Immature natural killer cell (primary cell): ENCODE measurements at places on chromosomes 7 and 10.

- H3K27ac ChIP-seq: no peak overlapping the region
- peak overlapping the region; percentile 64 for H3K4me3 ChIP-seq
- no peaks in the 10 kb centered on the region for H3K36me3 ChIP-seq
- DNase-seq: no peak
These were observed 927 bp upstream of the ALOX5 start for GRCh38 chr10:45373003-45373575.

GRCh38 chr10:3898821-3899220 lies 113.8 kb upstream of the KLF6 start:
- no peak overlapping the region for H3K27ac ChIP-seq
- H3K4me3 ChIP-seq: no peak overlapping the region
- H3K27me3 ChIP-seq: peaks cover 2% of the 10 kb centered on the region
- peaks cover 19% of the 10 kb centered on the region for H3K4me1 ChIP-seq

GRCh38 chr10:70319824-70320223 lies 36.0 kb upstream of the NPFFR1 start:
- no peaks in the 10 kb centered on the region for H3K27me3 ChIP-seq
- H3K27ac ChIP-seq: no peak overlapping the region
- H3K36me3 ChIP-seq: peaks cover 4% of the 10 kb centered on the region
- no peak overlapping the region for H3K4me3 ChIP-seq
- H3K4me1 ChIP-seq: peaks cover 30% of the 10 kb centered on the region

GRCh38 chr10:86419101-86419500 lies 52.5 kb upstream of the GRID1 start:
- no peak overlapping the region for H3K4me3 ChIP-seq
- H3K27me3 ChIP-seq: peaks cover 3% of the 10 kb centered on the region
- H3K27ac ChIP-seq: no peak overlapping the region

GRCh38 chr10:24929056-24929544 lies 23.3 kb downstream of the PRTFDC1 start:
- H3K27me3 ChIP-seq: no peaks in the 10 kb centered on the region
- peak overlapping the region; percentile 22 for H3K4me3 ChIP-seq
- peaks cover 44% of the 10 kb centered on the region for H3K4me1 ChIP-seq

- H3K4me1 ChIP-seq: no peaks in the 10 kb centered on the region
- no peak overlapping the region for H3K27ac ChIP-seq
- H3K4me3 ChIP-seq: no peak overlapping the region
- H3K36me3 ChIP-seq: no peaks in the 10 kb centered on the region
These were observed 108.5 kb downstream of the PTPRN2 start for GRCh38 chr7:158479021-158479663.

DNA sequence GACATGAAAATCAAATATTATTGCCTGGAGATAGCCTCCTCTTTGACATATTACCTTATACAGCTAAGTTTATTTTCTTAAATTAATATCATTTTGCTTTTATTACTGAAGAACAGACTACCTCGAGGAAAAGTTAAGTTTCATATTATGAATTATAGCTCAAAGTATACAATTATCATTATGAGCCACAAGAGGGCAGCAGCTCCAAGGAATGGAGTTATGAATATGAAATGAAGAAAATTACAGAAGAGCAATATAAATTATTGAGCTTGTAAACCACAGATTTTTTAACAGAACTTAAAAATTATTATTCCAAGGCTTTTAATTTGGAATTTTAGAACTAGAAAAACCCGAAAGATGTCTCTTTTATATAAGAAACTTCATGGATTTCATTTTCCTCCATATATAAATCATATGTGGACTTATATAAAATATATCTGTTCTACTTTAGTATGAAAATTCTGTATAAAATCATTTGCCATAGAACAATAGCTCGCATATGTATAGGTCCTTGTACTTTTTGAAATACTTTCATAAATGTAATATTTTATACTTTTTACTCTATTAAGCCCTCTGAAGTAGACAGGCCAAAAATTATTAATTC lies 40.1 kb downstream of the IQUB start:
- DNase-seq: peak; percentile 16
- H3K4me1 ChIP-seq: no peaks in the 10 kb centered on the region
- H3K27ac ChIP-seq: no peak overlapping the region
- no peak overlapping the region for H3K4me3 ChIP-seq
- no peaks in the 10 kb centered on the region for H3K36me3 ChIP-seq
- peaks cover 3% of the 10 kb centered on the region for H3K27me3 ChIP-seq

GRCh38 chr7:129271500-129272355 lies 46.9 kb downstream of the AHCYL2 start:
- DNase-seq: peak; percentile 69
- H3K27ac ChIP-seq: no peak overlapping the region
- peaks cover 9% of the 10 kb centered on the region for H3K4me1 ChIP-seq

GRCh38 chr10:47035819-47036337 lies 124.7 kb downstream of the PTPN20 start:
- H3K36me3 ChIP-seq: no peaks in the 10 kb centered on the region
- H3K4me1 ChIP-seq: no peaks in the 10 kb centered on the region
- no peak overlapping the region for H3K27ac ChIP-seq
- no peak overlapping the region for H3K4me3 ChIP-seq

DNA sequence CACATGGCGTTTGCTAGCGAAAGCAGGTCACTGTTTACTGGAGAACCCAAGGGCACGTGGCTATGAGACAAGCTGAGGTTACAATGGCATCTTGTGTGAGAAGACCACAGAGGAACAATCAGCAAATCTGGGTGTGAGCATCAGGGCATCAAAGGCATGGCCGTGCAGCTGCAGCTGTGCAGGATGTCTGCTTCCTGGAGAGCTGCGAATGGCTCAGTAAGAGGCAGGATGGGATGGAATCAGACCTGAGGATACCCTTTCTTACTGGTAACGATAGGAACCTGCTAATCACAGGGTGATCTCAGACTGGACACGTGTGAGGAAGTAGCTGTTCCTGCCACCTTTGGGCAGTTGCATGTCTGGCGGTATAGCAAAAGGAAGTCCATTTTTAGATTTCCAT lies 119.5 kb downstream of the RNF216 start:
- peak; percentile 51 for DNase-seq
- H3K4me3 ChIP-seq: peak overlapping the region; percentile 33

- H3K4me1 ChIP-seq: peaks cover 10% of the 10 kb centered on the region
- DNase-seq: no peak
- H3K36me3 ChIP-seq: no peaks in the 10 kb centered on the region
- H3K4me3 ChIP-seq: no peak overlapping the region
- no peak overlapping the region for H3K27ac ChIP-seq
These were observed 25.1 kb upstream of the DNAJB12 start for GRCh38 chr10:72379776-72380175.

DNA sequence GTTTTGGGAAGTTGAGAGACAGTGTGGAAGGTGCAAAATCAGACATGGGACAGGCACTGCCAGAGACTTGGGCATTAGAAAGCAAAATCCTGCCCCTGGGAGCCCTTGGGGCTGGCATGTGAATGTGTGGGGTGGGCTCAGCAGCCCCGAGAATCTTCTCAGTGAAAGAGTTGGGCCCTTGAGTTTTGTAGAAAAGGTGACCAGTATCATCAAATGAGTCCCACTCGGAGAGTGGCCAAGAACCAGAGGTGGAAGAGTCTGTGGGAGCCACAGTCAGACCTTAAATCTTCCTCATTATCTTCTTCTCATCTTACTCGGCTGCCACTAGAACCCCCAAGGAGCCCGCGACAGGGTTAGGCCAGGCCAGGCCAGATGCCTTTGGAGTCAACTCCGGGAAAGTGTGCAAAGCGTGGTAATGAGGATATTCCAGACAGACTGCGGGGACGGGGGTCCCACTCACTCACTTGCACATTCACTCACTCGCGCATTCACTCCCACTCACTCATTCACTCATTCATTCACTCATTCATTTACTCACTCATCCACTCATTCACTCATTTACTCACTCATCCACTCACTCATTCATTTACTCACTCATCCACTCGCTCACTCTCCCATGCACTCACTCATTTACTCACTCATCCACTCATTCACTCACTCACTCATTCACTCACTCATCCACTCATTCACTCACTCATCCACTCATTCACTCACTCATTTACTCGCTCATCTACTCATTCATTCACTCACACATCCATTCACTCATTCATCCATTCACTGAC lies 74.9 kb downstream of the CARD11 start:
- H3K27me3 ChIP-seq: peaks cover 7% of the 10 kb centered on the region
- no peak for DNase-seq
- H3K27ac ChIP-seq: peak overlapping the region; percentile 76

DNA sequence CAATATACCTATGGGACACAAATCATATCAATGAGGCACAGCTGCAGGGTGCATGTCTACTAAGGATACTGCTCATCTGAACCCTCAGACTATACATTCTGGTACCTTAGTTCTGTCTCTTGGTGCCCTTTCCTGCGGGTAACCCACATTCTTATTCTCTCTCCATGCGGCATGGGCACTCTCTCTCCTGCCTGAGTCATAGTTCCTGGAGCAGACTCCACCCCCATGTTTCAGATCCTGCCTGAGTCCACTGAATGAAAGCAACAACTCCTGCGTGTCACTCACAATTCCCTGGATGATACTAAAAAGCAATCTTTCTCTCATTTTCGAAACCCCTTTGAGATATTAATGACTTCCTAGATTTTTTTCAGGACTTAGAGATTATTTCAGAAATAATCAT lies 653.1 kb upstream of the C7orf33 start:
- no peak overlapping the region for H3K4me3 ChIP-seq
- no peaks in the 10 kb centered on the region for H3K4me1 ChIP-seq
- no peaks in the 10 kb centered on the region for H3K27me3 ChIP-seq

GRCh38 chr10:100725869-100726426 lies 19.4 kb upstream of the PAX2 start:
- H3K36me3 ChIP-seq: no peaks in the 10 kb centered on the region
- H3K4me3 ChIP-seq: no peak overlapping the region
- peaks cover 21% of the 10 kb centered on the region for H3K4me1 ChIP-seq
- DNase-seq: no peak

GRCh38 chr10:21130108-21130507 lies 233.0 kb upstream of the NEBL start:
- H3K27ac ChIP-seq: no peak overlapping the region
- DNase-seq: no peak
- H3K27me3 ChIP-seq: peaks cover 2% of the 10 kb centered on the region
- H3K4me1 ChIP-seq: no peaks in the 10 kb centered on the region
- H3K4me3 ChIP-seq: no peak overlapping the region

- DNase-seq: no peak
- peak overlapping the region; percentile 95 for H3K27ac ChIP-seq
- peaks cover 4% of the 10 kb centered on the region for H3K36me3 ChIP-seq
- H3K4me3 ChIP-seq: peak overlapping the region; percentile 94
- peaks cover 3% of the 10 kb centered on the region for H3K27me3 ChIP-seq
These were observed 1.0 kb downstream of the BCL7B start for GRCh38 chr7:73556208-73557107.

DNA sequence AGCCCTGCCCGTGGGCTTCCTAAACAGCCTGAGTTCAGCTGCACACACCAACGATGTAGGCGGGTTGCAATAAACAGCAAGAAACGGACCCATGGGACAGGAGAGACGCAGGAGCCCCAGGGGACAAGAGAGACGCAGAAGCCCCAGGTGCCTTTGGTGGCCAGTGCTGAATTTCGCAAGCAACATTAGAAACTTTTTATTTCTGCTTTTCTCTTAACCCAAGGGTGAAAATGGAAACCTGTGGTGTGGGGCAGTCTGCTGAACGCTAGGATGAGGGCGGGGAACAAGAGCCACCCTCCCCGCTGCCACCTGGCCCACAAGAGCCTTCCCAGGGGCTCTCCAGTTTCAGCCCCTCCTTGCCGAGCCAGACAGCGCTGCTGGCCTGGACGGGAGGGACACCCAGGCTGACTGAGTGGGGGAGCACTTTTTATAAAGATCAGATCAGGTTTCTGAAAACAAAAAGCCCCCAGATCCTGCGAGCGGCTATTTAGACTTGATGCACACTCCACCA lies 20.0 kb upstream of the GPR146 start:
- no peak for DNase-seq
- peaks cover 3% of the 10 kb centered on the region for H3K27me3 ChIP-seq
- no peak overlapping the region for H3K4me3 ChIP-seq

GRCh38 chr7:128084896-128085608 lies 53.8 kb upstream of the LRRC4 start:
- H3K4me1 ChIP-seq: no peaks in the 10 kb centered on the region
- no peak overlapping the region for H3K4me3 ChIP-seq
- no peaks in the 10 kb centered on the region for H3K27me3 ChIP-seq
- DNase-seq: no peak
- H3K36me3 ChIP-seq: peaks cover 41% of the 10 kb centered on the region

GRCh38 chr7:999941-1000935 lies 17.3 kb downstream of the CYP2W1 start:
- H3K4me1 ChIP-seq: no peaks in the 10 kb centered on the region
- peaks cover 21% of the 10 kb centered on the region for H3K27me3 ChIP-seq
- DNase-seq: no peak
- H3K27ac ChIP-seq: no peak overlapping the region
- H3K4me3 ChIP-seq: no peak overlapping the region
- H3K36me3 ChIP-seq: peaks cover 4% of the 10 kb centered on the region

- no peak overlapping the region for H3K27ac ChIP-seq
- H3K4me1 ChIP-seq: no peaks in the 10 kb centered on the region
- no peak for DNase-seq
- H3K27me3 ChIP-seq: peaks cover 1% of the 10 kb centered on the region
- no peaks in the 10 kb centered on the region for H3K36me3 ChIP-seq
- no peak overlapping the region for H3K4me3 ChIP-seq
These were observed 12.2 kb upstream of the LGI1 start for GRCh38 chr10:93745408-93746065.

DNA sequence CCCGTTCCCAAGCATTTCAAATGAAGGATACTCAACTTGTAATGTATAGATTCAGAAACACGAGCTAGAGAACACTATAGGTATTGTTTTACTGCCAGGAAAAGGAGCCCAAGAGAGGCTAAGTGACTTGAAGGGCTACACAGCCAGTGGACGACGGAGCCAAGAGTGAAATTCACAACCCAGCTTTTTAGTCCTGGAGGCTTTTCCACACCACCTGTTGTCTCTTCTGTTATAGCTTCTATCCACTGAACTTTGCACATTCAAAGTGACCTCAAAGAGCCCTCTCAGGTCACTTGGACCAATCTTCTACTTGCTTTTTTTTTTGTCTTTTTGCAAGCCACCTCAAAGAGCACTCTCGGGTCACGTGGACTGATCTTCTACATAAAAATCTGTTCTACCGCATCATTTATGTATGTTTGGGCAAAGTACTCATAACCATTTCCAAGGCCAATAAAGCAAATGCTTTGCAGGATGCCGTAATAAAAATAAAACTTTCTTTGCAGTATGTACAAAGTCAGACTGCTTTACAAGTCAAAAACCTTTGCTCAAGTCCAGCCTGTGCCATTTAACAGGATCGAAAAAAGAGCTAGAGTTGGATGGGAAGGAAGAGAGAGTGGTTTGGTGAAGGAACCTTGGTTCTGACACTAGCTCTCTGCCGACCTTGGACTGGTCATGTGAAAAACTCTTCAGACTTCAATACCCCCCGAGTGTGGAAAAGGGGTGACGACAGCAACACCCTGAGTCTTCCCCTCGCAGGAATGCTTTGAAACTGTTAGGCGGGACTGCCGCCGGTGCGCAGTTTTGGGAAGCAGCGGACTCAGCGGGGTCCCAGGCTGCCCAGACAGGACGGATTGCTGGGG lies 821 bp downstream of the SLC35B4 start:
- no peaks in the 10 kb centered on the region for H3K36me3 ChIP-seq
- no peaks in the 10 kb centered on the region for H3K27me3 ChIP-seq
- peak overlapping the region; percentile 92 for H3K4me3 ChIP-seq
- peaks cover 22% of the 10 kb centered on the region for H3K4me1 ChIP-seq
- DNase-seq: no peak
- no peak overlapping the region for H3K27ac ChIP-seq

GRCh38 chr10:19498393-19499290 lies 317.6 kb upstream of the PLXDC2 start:
- no peak overlapping the region for H3K27ac ChIP-seq
- no peaks in the 10 kb centered on the region for H3K4me1 ChIP-seq
- H3K4me3 ChIP-seq: no peak overlapping the region

GRCh38 chr7:151013733-151014497 lies 10.4 kb downstream of the ATG9B start:
- no peaks in the 10 kb centered on the region for H3K36me3 ChIP-seq
- peak overlapping the region; percentile 86 for H3K4me3 ChIP-seq
- peak overlapping the region; percentile 64 for H3K27ac ChIP-seq
- peaks cover 39% of the 10 kb centered on the region for H3K27me3 ChIP-seq
